GM23248 (cell line): ENCODE measurements at places on chromosomes 3 and 15.
A peak's percentile ranks its signal among the peaks of the same experiment; 100 is the strongest.

DNA sequence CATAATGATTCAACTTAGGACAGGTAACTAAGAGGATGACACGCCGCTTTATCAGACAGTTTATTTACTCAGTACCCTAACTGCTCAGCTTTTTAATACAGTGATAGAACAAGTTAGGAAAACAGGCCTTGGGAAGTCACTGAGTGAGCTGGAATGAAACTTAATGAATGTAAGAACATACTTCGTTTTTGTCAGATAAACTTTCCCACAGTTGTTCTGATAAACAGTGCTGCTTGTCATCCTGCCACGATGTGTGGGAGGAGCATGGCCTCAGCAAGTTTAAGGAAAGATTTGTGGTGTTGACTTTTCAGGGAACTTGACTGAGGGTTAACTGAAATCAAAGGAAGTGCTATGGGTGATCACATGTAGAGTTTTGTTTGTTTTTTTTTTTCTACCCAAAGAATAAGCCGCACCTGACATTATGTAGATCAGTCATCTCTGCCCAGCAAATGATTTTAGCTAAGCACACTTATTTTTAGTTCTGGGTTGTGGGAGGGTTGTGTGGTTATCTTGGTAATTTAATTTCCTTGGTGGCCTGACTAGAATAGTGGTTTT is 5.6 kb upstream of the P2RY14 start:
- DNase-seq: peak; percentile 27

GRCh38 chr3:138768946-138769345 is 65.8 kb downstream of the PIK3CB start:
- DNase-seq: no peak

GRCh38 chr3:46565077-46565476 is 1.0 kb downstream of the LRRC2 start:
- peak; percentile 46 for DNase-seq

DNA sequence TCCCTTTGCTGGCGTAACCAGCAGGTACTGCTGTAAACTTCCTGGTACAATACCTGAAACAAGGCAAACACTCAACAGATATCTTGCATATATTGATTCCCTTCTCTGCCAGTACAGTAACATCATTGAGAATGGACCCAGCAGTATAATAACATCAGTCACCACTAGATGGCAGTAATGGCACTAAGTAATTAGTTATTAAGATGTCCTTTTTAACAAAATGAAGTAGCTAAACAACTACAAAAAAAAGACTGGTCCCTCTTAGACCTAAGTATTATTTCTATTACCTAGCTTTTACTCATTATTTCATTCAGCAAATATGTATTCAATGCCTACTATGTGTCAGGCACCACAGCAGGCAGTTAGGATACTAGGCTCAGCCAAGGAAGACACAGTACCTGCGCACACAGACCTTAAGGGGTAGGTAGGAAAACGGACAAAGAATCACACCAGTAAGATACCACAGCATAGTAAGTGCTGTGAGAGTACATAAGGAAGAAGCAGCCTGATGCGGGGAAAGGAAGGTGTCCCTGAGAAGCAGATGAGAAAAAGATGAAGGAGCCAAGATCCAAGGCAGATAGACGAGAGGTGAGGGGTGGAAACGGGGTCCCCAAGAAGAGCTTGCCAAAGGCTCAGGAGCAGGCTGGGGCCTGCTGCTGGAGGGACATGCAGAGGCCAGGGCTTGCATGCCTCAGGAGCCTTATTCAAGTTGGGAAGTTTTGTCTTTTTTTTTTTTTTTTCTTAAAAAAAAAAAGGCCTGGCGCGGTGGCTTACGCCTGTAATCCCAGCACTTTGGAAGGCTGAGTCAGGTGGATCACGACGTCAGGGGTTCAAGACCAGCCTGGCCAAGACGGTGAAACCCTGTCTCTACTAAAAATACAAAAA is 102.7 kb upstream of the CHD2 start:
- peak; percentile 82 for DNase-seq

DNA sequence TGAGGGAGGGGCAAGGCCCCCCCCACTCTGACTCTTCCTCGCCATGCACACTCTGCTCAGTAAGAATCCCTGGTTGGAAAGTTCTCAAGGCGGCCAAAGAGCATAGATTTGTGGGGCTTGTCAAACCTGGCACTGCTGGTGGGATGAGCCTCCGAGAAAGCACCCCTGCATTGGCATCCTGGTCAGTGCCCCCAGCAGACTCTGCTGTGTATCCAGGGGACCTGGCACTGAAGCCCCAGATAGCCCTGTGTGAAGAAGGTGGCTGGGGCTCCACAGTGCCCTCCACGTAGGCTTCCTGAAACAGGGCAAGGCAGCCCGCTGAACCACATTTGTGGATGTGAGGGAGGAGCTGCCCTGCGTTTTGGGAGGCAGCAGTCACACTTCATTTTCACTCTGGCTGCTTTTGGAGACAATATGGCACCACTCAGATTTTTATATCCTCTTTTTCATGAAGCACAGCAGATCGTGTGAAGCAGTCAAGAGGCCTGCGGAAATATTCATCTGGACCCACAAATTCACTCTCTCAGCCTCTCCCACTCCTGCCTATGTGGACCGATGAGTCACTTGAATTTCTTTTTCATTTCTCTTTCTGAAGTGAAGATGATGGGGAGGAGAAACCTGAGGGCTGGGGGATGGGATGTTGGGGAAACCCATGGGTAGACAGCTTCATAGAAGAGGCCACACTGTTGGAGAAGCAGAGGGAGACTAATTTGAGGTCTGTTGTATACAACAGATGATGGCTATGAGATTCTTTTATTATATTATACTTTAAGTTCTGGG is 88.7 kb upstream of the BCL6 start:
- no peak for DNase-seq

- DNase-seq: peak; percentile 94
Measured at GRCh38 chr15:72231833-72232478, 966 bp upstream of the PKM start.

DNA sequence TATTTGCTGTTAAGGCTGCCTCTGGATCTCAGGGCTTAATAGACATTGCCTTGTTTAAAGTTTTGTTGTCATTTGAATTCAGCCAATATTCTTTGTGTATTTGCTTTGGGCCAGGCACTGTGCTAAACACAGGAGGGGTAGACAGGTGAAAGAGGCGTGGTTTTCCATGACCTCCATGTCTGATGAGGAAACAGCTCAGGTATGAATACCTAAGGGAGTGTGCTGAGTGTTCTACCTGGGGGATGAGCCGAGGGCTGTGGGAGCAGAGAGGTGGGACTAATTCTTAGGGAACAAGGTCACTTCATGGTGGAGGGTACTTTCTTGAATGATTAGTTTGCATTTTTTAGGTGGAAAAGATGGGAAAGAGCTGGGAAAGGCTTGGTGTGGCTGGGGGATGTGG is 108.2 kb downstream of the THSD4 start:
- no peak for DNase-seq

DNA sequence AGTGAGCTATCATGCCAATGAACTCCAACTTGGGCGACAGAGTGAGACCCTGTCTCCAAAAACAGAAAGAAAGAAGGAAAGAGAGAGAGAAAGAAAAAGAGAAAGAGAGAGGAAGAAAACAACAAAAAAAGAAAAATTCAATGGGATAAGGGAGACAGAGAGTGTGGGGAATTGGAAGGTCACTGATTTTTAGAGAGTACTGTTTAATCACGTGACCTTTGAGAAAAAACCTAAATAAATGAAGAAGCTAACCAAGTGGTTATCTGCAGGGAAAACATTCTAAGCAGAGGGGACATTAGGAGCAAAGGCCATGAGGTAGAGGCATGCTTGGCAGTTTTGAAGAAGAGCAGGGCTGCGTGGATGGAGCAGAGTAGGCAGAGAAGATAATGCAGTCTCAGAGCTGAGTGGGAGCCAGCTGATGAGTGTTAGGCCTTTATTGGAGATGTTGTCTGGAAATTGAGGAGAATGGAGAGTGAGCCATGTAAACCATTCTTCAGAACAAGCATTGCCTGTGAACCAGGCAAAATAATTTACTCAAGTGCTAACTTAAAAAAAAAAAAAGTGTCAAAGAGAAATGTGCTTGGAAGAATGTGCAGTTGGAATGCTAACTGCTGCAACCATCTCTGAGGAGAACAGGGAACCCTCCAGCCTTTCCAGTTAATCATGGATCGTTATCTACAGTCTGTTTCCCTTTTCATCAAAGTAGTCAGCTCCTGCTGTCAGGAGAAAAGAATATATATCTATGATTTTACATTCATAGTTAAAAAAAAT is 377.3 kb upstream of the SEMA6D start:
- DNase-seq: no peak

DNA sequence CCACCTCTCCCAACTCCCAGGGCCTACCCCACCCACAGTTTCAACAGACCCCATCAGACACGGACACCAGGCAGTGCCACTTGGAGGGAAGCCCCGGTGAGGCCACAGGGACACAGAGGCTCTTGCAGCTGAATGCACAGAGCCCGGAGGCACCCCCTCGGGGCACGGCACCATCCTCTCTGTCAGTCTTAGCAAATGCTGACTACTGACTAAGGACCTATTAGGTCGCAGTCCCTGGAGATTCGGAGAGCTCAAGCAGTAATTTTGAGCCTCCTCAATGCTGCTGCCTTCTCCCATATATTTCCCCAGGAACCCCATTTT is 79.9 kb downstream of the VGLL4 start:
- DNase-seq: no peak

- DNase-seq: no peak
Measured at GRCh38 chr3:58171126-58171525, 39.6 kb downstream of the DNASE1L3 start.

DNA sequence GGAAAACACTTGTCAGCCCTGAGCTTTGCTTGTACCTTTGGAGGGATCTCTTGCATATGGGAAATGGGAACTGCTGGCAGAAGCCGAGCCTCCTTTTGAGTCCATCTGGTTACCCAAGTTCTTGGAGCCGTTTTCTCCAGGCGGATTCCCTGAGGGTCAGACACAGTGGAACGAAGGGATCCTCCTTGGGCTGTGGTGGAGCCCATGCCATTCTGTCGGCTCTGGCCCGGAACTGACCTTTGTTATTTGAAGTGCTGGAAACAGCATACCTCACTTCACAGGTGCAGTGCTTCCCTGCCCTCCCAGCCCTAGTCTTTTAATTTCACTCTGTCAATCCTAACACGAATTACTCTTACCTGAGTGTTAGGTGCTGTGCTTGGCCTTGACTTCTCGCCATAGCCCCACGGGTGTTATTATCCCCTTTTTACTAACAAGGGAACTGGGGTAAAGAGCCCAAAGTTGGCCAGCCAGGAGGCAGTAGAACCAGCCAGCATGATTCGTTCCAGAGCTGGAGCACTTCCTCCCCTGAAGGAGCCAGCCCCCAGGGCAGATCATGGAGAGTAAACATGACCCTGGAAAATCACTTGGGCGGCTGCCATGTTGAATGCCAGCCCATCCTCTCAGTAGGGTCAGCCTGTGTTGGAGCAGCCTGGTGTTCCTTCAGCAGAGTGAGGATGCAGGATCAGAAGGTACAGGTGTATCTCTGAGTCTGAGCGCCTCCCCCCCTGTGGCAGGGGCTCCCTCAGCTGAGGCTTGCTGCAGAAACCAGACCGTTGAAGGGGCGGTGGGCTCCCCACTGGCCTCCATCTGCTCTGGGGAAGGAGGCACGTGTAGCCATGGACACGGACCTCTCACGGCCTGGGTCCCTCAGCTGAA is 143.2 kb downstream of the DNAJB8 start:
- DNase-seq: no peak

DNA sequence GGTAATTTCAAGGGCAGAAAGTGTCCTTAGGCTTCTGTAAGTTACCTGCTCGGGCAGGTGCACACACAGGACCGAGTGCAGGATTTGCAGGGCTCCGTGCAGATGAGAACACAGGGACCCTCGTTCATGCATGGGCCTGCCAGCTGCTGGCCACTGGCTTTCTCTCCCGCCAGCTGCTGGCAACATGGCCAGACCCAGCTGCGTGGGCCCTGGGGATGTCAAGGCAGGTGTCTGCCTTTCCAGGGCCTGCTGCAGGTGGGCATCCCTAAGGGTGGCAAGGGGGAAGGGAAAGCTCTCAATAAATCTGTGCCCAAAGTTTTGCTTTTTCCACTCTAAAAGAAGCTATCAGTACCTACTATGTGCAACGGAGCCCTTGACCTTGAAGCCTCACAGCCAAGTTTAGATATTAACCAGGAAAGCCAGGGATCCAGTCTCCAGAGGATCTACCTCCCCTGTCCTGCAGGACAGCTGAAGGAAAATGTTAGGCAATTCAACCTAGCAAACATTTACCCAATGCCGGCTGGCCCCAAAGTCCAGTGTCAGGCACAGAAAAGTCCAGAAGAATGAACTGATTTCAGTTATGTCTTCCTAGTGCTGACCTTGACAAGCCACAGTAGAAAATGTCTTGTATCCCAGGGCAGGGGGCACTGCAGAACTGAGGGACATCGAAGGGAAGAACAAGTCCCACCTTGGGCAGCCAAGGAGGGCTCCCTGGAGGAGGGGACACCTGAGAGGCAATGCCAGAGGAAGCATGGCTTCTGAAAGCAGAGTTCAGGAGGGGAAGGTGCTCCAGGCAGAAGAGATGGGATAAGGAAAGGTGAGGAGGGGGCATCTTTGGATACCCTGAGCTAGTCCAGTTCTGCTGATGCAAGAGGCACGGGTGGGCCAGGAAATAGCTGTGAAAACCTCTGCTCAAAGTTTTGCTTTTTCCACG is 26.4 kb downstream of the NUP210 start:
- DNase-seq: no peak

- DNase-seq: peak; percentile 18
Measured at GRCh38 chr3:172965256-172965655, 175.8 kb downstream of the SPATA16 start.

DNA sequence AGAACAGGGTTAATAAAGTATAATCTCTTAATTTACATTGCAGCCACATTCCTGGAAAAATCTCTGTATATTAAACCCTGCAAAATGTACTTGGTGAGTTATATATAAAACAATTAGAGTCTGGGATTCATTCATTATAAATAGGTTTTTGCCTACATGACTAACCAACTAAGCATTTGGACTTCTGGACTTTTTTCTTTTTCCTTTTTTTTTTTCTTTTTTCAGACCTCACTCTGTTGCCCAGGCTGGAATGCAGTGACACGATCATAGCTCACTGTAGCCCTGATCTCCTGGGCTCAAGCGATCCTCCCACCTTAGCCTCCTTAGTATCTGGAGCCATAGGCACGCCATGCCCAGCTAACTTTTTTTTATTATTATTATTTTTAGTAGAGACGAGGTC is 4.5 kb downstream of the DNAJC13 start:
- peak; percentile 79 for DNase-seq

DNA sequence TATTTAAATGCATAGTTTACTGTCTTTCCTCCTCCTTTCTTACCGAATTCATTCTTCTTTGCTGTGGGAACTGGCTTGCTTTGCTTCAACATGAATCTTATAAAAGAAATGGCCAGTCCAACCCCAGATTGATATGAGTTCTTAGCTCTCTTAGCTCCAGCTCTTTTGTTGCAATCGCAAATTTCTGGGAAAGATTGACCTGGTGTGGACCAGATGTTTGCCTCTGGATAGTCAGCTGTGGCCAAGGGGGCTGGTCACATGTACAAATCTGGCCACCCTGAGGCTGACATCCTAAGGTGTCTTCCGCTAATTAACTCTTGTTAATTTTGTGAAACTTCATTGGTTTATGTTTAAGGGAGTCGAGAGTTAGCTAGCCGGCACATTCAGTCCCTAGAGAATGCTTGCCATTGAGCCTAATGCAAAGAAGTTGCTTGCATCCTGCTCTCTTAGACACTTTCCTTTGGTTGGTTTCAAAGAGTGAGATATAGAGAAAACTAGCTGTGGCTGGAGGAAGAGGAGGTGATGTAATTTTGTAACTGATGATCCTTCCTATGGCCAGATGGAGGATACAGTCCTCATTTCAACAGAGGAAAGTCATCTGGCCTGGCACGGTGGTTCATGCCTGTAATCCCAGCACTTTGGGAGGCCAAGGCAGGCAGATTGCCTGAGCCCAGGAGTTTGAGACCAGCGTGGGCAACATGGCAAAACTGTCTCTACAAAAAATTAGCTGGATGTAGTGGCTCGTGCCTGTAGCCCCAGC is 162.4 kb downstream of the ADAMTSL3 start:
- no peak for DNase-seq

GRCh38 chr3:139261754-139262586 is 81.8 kb upstream of the MRPS22 start:
- no peak for DNase-seq
